ENCODE measurements at places on chromosomes 16 and 17. TPM values are rescaled to one million over a fixed set of nuclear protein-coding genes. Genes with fewer than 3 reads are reported as not detected.

ASIC2 gene
- not detected for polyA plus RNA-seq

KRTAP2-3 gene
- not detected for polyA plus RNA-seq

DNA sequence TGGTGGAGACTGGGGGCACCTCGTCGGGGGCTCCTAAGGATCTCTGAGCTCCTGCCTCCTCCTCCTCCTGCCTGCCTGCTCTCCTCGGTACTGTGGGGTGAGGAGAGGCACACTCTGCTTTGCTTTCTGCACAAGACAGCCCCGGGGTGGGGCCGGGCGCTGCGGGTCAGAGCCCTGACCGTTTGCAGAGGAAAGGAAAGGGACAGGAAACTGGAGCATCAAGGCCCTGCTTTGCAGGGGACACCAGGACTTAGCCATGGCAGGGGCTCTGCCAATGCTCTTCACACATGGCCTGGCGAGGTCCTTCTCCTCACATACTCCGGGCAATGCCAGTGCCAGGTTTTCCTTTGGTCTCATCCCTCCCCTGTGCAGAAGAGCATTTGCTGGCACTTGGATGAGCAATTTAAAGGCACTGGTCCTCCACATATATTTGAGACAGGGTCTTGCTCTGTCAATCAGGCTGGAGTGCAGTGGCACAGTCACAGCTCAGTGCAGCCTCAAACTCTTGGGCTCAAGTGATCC, 23.8 kb upstream of the DOC2B start:
- DNase-seq = no peak

NUPR1 gene
- polyA plus RNA-seq = not detected

PPP1R27 gene
- polyA plus RNA-seq = not detected

TBC1D3G gene
- not detected for polyA plus RNA-seq

DNA sequence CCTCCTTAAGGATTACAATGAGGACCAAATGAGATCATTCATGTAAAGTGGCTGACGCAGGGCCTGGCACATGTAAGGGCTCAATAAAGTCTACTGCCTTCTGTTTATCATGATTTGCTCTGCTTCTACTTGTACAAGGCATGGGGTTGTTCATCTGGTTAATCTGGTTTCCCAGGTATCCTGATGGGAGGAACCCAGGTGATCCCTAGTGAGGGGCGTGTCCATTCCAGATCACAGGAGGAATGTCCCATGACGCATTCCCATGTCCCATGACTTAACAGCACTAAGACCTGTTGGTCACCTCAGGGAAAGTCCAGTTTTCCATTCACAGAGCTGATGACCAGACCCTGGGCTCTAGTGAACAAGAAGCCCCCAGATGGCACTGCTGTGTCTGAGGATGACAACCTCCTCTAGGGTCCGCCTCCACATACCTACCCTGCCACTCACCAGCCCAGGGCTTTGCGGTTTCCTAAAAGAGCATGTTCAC, 11.5 kb upstream of the TPPP3 start:
- no peak for DNase-seq

KRTAP2-2 gene
- not detected for polyA plus RNA-seq

- DNase-seq = no peak
Observed at GRCh38 chr16:75267631-75268264, 16.3 kb upstream of the BCAR1 start.

DNA sequence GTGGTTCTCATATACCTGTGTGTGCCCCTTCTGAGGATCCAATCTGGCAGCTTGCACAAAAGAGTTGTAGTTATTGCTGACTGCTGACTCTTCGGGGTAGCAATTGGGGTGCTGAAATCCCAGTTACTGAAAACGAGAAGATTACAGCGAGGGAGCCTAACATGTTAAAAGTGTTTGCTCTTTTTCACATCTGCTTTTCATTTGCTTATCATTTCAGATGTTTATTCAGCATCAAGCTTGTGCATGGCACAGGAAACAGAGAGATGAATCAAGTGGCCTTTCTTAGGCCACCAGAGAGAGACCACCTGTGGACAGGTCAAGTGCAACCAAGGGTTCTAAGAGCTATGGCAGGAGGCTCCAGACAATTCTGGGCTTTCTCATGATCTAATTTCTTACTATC, 16.9 kb downstream of the DHRS7B start:
- no peak for DNase-seq

DNA sequence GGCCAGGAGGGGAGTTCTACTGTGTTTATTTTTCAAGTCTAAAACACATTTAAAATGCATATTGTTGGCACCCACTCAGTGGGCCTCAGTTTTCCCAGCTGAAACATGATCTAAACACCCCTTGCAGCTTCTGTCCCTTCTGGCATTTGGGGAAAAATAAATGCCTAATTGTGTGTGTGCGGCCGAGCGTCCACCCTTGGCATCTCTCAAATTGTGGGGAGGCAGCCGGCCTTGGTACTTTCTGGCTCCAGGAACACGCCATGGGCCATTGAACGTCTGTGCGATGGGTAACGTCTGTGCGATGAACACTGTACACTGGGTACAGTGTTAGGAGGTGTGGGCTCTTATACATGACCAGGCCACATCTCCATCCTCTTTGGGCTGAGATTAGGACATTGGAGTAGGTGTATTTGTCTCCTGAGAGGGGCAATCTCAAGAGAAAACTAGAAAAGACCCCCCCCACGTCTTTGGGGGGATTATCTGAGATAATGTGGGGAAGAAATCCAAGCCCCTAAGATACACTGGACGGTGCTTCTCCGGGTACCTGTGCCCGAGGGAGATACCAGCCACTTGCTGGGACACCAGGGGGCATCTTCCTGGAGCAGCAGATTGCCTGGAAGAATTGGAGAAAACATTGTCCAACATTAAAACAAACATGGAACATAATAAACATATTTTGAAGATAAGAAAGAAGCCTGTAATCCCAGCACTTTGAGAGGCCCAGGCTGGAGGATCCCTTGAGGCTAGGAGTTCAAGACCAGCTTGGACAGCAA, 54.9 kb downstream of the RAB11FIP4 start:
- no peak for DNase-seq

DNA sequence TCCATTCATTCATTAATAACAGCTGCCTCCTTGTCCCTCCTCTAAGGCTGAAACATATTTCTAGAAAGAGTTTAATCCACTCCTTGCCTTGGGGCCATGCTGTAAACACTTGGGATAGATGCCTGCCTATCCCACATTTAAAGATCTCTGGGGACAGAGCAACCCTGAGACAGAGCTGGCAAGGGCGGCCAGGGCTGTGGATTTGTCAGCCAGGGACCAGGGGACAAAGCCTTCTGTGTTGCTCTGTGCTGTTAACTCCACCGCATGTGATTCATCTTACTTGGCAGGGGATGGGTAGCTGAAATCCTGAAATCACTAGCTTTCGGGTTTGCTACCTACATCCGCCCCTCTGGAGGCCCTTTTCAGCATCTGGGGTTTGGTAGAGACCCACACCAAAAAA, 392.9 kb downstream of the SLC39A11 start:
- DNase-seq = no peak

HOXB7 gene
- 0.39 TPM for polyA plus RNA-seq

WNK4 gene
- polyA plus RNA-seq = not detected

DNA sequence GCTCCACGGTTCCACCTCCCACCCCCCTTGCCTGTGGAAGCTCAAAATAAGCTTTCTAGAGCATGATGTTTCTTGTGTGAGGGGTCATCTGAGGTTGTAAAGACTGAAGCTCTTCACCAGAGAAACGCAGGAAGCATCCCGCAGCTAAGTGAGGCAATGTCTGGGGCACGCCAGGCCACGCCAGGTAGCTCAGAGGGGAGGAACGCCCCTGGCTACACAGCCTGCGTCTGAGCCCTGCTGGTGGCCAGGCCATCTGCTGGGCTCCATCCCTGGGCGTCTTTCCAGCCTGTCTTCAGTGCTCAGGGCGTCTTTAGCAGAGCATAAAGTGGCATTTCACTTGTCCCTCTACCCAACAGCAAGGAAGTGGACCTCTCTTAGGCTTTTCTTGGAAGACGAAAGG, 15.2 kb downstream of the SOCS3 start:
- no peak for DNase-seq

ZNF785 gene
- polyA plus RNA-seq = 1.9 TPM

GRCh38 chr17:44633998-44634397, 22.3 kb upstream of the MEIOC start:
- DNase-seq = no peak

GRCh38 chr17:41782142-41782541, 4.4 kb downstream of the JUP start:
- DNase-seq = no peak

DNA sequence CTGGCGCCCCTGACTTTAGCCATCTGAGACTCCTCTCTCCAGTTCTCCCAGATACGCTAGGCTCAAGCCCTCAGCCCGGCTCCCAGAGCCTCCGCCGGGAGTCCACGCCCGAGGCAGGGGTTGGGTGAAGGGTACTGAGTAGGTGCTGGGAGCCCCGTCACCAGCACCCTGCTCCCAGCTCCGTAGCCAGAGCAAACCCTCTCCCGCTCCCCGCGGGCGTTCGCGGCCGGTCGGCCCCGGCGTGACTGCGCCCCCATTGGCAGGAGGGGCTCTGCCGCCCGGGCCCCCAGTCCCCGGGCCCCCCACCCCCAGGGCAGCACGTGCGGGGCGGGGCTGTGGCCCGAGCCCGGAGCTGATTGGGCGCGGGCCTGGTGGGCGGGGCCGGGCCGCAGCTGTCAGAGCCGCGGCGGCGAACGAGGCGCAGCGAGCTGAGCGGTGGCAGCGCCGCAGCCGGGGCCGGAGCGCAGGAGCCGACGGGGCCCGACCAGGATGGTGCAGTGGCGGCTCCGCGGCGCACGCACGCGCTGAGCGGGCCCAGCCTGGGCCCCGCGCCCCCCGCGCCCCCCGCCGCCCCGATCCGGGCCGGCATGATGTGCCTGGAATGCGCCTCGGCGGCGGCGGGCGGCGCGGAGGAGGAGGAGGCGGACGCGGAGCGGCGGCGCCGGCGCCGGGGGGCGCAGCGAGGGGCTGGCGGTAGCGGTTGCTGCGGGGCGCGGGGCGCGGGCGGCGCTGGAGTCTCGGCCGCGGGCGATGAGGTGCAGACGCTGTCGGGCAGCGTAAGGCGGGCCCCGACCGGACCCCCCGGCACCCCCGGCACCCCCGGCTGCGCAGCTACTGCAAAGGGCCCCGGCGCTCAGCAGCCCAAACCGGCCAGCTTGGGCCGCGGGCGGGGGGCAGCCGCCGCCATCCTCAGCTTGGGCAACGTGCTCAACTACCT, at the start of gene SPNS2:
Gene SPNS2 (plus strand): TSS at position 421 of the 937 bp plus-strand sequence. CDS start 167 bp downstream, at position 588.
- DNase-seq = peak; percentile 43

DNA sequence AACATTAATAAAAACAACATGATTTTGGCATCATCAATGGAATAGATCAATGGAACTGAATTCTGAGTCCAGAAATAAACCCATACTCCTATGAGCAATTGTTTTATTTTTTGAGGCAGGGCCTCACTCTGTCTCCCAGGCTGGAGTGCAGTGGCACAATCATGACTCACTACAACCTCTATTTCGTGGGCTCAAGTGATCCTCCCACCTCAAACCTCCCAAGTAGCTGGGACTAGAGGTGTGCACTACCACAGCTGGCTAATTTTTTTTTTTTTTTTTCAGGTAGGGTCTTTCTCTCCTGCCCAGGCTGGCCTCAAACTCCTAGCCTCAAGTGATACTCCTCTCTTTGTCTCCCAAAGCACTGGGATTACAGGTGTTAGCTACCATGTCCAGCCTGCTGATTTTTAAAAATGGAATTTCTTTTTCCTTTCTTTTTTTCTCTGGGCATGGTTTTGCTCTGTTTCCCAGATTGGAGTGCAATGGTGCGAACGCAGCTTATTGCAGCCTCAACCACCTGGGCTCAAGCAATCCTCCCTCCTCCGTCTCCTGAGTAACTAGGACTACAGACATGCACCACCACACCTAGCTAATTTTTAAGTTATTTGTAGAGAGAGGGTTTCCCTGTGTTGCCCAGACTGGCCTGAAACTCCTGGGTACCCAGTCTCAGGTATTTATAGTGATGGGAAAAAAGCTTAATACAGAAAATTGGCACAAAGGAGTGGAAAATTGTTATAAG, 7.3 kb upstream of the PRDM7 start:
- DNase-seq = no peak

GRCh38 chr17:27218719-27219488, 75.0 kb upstream of the WSB1 start:
- peak; percentile 53 for DNase-seq

DNA sequence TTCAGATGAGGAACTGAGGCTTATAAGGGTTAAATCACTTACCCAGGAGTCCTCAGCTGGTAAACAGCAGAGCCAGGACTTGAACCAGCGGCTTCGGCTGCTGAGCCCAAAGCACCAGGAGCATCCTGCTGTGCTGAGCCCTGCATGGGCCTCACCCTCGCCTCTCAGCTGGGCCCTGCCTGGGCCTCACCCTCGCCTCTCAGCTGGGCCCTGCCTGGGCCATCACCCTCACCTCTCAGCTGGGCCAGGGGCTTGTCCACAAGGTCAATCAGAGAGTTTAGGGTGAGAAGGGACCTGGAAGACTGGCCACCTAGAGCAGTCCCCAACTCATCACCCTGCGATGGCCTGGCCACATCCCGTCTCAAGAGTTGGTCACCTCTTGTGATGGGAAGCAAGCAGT, 4.2 kb downstream of the STAC2 start:
- no peak for DNase-seq

DNA sequence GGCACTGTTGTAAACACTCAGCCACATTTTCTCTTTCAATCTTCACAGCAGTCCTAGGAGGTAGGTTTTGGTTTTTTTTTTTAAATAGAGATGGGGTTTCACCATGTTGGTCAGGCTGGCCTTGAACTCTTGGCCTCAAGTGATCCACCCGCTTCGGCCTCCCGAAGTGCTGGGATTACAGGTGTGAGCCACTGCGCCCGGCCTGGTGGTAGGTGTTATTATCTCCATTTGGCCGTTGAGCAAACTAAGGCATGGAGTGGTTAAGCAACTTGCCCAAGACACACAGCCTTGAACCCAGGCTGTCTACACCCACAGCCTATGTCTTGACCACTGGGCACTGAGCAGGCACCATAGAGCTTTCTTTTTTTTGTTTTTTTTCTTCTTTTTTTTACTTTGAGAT, 8.6 kb downstream of the SGCA start:
- DNase-seq = no peak

SLC4A1 gene
- not detected for polyA plus RNA-seq

DNA sequence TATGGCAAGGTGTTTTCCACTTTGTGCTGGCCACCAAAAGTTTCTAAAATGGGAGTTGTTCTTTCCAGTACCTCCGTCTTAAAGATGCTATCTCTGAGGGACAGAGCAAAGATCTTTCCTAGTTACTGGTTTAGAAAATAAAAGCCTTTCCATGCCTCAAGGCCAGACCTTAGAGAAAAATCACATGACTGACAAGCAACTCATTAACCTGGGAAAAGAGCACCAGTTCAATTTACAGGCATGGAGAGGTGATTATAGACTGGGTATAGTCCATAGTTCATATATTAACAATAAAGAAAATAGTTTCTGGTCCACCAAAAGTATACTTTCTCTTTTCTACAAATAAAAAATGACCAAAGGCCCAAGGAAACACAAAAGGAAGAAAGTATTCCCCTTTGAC, 230.7 kb downstream of the TOX3 start:
- DNase-seq = no peak
